ENCODE measurements at places on chromosomes 1 and 21. TPM values are rescaled to one million over a fixed set of nuclear protein-coding genes. Genes with fewer than 3 reads are reported as not detected.

Gene OR2L5
- total RNA-seq = not detected

Gene SFN
- 2,642 TPM for total RNA-seq

Gene UMODL1
- total RNA-seq = not detected

Gene FNDC5
- not detected for total RNA-seq

Gene PPIE
- 53.6 TPM for total RNA-seq

Gene S100A1
- total RNA-seq = not detected

Gene PDE9A
- 0.11 TPM for total RNA-seq

Gene OR2T35
- total RNA-seq = not detected

Gene MIGA1
- 11.1 TPM for total RNA-seq

Gene FMO1
- total RNA-seq = not detected

Gene RBBP5
- 15.2 TPM for total RNA-seq

Gene DIO1
- not detected for total RNA-seq

Gene MRPS15
- total RNA-seq = 166 TPM
